ENCODE measurements at places on chromosomes 3 and 15.
A peak's percentile ranks its signal among the peaks of the same experiment; 100 is the strongest.

DNA sequence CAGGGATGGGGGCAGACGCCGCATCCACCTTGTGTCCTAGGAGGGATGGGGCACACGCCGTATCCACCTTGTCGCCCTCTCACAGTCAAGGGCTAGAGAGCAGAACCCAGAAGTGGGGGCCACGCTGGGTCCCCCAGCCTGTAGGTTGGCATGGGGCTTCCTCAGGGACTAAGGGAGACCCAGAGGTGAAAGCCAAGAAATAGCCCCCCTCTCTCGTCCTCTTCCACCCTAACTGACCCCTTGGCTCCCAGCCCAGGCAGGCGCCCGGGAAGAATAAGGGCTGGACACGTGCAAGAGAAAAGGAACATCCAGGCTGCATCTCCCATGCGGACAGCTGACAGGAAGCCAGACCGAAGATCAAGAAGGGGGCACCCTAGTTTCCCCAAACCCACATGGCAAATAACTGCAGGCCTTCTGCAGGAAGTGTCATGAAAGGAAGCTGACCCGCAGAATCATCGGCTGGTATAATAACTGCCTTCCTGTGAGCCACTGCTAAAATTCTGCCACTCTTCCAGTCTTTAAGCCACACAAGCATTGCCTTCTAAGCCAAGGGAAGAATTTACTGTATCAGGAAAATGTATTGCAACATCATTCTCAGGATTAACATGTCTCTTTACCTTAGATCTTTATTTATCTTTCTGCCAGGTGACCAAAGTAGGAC, 38.5 kb upstream of the TFRC start:
- no peak for DNase-seq

GRCh38 chr3:175746308-175746707, 887.2 kb downstream of the NAALADL2 start:
- DNase-seq: no peak

DNA sequence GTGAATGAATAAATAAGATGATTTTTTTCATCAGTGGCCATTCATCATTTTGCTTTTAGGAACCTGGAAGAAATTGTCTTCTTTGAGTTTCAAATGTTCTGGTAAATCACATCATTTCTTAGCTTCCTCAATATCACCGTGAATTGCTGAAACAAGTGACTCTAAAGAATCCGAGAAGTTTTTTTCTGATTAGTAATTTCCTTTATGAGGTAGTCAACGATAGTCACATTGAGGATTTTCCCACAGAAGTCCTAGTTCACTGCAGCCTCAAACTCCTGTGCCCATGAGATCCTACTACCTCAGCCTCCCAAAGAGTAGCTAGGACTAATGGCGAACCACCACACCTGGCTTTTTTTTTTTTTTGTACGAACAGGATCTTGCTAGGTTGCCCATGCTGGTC, 3.6 kb upstream of the TMPRSS7 start:
- no peak for DNase-seq

DNA sequence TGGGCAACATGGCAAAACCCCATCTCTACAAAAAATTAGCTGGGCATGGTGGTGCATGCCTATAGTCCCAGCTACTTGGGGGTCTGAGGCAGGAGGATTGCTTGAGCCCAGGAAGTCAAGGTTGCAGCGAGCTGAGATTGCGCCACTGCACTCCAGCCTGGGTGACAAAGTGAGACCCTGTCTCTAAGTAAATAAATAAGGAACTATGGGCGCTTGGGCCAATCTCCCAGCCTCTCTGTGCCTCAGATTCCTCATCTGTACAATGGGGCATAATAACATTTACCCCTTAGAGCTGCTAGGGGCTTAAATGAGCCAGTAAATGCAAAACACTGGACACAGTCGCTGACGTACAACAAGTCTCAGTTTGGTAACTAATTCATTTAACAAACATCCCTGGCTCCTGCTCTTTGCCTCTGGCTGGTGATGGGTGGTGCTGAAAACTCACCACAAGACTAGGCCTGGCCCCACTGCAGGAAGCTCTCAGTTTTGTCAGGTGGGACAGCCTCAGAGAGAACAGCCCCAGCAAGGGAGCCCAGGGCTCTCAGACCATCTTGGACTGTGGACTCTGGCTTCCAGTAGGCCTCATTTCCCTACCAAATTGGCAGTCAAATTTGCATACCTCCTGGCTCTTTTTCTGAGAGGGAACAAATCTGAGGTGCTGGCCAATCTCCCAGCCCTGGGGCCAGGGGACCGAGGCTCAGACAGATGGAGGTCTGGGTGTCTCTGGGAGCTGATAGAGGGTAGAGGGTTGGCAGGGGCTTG, 6.4 kb upstream of the TBC1D2B start:
- no peak for DNase-seq

DNA sequence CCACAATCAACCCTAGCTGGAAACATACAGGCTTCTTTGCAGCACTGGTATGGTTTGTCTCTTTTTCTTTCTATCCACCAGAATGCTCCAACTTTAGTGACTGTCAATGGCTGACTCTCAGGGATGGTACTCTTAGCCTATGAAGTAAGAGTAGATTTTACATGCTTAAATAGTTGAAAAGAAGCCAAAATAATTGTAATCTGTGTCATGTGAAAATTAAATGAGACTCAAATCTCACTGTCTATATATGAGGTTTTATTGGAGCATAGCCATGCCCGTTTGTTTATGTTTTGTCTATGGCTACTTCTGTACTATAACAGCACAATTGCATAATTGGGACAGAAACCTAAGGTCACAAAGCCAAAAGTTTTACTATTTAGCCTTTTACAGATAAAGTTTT, 29.1 kb upstream of the PDZRN3 start:
- no peak for DNase-seq

GRCh38 chr3:171428321-171428787, 31.9 kb downstream of the TNIK start:
- no peak for DNase-seq

DNA sequence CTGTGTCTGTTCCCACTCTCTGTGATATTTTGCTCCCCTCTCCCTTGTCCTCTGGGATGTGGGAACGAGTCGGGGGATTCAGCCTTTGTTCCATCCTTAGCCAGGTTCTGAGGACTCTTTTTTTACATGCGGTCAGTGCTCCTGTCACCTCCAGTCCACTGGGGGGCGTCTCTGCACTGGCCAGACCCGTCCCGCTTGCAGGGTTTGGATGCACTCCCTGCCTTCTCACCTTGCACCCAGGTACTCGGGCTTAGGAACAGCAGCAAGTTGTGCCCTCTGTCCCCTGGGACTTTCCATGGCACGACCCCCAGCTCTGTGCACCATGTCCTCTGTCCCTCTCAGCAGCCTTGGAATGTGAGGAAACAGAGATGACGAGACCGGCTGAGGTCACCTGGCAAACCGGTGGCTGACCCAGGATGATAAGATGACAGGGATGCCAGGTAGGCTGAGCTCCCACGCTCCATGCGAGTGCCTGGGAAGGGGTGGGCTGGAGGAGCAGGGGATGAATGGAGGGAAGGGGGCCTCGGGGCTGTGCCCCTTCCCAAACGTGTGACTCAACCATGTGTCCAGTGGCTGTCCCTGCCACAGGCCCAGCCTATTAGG, 27.3 kb upstream of the FGD5 start:
- peak; percentile 77 for DNase-seq

DNA sequence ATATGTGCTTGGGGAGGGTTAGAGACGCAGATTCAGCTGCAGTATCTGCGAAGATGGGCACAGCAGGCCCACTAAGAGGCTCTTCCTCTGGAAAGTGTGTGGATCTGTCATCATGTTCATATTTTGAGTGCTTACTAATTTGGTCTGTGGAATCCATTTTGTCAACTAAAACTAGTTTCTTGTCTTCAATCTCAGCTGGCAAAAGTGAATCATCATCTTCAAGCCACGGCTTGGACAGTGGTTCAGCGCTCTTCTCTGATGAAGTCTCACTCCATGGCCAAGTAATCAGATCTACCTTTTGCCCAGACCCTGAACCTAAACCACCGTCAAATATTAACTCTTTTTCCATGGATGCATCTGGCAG, 76.2 kb downstream of the IMPG2 start:
- no peak for DNase-seq

DNA sequence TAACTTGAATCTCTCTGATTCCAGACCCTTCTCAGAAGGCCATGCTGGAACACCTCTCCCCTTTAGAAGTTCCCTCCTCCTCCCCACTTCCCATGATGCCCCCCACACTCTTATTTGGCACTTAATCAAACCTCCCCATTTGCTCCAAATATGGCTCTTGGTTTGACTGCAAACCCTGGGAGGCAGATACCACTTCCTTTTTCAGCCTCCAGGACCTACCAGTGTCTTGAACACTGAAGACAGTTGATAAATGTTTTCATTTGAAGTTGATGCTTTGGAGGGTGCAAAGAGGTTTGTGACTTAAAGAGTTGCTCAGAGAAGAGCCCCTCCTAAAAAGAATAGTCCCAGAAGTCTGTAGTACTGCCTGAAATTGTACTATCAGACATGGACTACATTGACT, 61.5 kb downstream of the SEMA5B start:
- no peak for DNase-seq

DNA sequence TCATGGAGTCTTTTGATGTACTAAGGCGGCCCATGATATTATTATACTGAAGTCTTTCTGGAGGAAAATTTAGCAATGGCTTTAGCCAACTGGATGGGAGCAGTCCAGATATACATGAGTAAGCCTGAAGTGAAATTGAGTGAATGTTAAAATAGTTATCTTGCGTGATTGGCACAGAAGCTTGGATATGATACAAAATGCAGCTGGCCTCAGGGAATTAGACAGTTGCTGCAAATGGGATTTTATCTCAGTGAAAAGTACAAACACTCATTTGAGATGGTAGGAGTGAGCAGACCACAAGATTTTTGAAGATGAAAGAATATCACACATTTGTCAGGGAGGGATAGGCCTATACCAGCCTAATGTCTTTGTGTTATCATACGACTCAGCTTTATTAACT, 8.9 kb downstream of the LMOD3 start:
- no peak for DNase-seq

DNA sequence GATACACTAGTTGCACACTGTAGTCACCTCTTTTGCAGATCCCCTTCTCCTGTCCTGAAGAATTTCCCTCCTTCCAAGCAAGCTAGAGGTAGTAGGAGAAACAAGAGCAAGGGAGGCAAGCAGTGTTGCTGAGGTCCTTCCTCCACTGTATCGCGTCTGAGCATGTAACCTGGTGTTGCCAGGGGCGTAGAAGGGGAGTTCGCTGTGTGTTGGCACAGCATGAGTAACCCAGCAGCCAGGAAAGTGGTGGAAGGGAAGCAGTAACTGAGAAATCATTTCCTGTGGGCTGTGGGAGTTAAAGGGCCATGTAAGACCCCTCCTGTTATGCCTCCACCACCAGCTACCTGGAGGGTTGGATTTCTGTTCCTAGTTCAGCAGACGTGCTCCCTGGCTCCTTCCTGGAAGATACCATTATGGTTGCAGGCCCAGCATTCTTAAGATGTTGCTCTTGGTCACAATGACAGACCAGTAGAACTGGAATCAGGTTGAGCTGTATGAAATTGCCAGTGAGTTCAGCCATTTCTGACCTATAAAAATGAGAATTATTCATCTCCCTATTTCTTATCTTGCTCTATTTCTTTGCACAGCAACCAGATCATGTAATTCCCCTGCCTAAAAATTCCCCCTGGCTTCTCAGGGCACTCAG, 215.3 kb upstream of the TOPAZ1 start:
- DNase-seq: no peak

DNA sequence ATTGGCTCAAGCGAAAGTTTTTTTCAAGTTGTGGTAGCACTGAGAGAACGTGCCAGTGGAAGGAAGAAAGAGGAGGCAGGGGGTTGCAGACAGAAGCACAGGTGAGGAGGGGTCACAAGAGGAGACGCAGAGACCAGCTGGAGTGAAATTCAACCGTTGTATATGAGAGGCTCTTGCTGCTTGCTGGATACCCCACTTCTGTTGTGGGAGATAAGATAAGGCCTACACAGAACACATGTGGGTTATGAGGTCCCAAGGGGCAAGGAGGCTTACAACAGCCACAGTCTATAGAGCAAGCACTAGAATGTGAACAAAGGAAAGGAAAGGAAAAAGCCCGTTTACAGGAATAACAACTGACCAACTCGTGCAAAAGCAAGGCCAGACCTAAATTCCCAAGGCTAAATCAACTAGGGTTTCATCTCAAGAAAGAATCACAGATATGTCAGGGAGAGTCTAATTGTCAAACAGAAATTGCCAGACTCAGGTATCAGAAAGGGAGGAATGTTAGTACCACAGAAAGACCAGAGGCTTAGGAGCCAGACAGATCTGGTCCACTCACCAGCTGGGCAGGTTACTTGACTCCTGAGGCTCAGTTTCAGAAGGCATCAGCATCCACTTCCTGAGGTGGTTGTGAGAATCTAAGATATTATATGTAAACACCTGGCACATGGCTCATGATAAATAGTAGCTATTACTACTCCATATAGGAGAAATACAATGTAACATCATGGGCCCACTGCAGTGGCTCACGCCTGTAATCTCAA, 60.9 kb downstream of the MSL2 start:
- DNase-seq: no peak

GRCh38 chr3:59256230-59256629, 206.4 kb upstream of the CFAP20DC start:
- DNase-seq: no peak

DNA sequence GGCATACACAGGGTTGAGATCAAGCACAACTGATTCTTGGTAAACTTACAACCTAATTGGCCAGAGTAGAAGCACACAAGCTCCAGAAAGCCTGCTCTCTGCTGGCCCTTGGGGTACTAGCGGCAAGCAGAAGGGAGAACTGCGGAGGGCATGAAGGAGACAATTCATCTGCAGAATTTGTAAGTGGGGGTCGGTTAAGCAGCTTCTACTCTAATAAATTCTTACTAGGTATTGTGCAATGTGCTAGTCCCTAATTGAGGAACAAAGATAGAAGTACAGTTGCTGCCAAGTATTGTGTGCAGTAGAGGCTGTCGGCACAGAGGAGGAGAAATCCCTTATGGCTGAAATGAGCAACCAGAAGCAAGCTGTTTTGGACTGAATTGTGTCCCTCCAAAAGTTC, 91.2 kb upstream of the VEPH1 start:
- DNase-seq: no peak

GRCh38 chr15:99630607-99631131, 64.9 kb downstream of the MEF2A start:
- no peak for DNase-seq

DNA sequence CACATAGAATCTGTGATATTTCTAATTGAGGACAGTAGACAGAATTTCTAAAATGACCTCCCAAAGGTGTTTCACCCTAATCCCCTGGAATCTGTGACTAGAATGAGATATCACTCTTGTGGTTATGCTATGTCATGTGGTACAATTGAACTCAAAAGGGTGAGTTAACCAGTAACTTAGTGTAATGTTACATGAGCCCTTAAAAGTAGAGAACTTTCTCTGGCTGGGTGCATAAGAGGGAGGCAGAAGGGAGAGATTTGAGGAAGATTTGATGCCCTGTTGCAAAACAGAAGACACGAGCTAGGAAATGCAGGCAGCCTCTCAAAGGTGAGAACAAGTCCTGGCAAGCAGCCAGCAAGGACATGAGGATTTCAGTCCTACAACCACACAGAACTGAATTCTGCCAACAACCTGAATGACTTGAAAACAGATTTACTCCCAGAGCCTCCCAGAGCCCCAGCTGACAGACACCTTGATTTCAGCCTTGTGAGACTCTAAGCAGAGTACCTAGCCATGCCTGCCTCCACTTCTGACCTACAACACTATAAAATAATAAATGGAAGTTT, 160.3 kb downstream of the MTHFS start:
- DNase-seq: no peak

Measured in activated CD8-positive, alpha-beta memory T cell treated with anti-CD3 and anti-CD28 coated beads, Interleukin-2, amount 50 U/mL, for 48 hours (primary cell).